ENCODE measurements at places on chromosomes 2 and 18. TPM values are rescaled to one million over a fixed set of nuclear protein-coding genes. Genes with fewer than 3 reads are reported as not detected.

MCFD2 gene
- 103 TPM for total RNA-seq

CYS1 gene
- 1.3 TPM for total RNA-seq

HOXD4 gene
- 0.51 TPM for total RNA-seq

ALKAL2 gene
- total RNA-seq: not detected

SATB2 gene
- total RNA-seq: 3.4 TPM

ATIC gene
- 213 TPM for total RNA-seq

ABCG5 gene
- total RNA-seq: not detected

CCDC102B gene
- 0.58 TPM for total RNA-seq

EPAS1 gene
- 111 TPM for total RNA-seq

CREG2 gene
- total RNA-seq: 10.6 TPM

DCDC2C gene
- 0.55 TPM for total RNA-seq

All from A549 treated with CORT108297 at 1 μM for 4 hours (cell line).